ENCODE measurements at places on chromosomes 1 and 21. TPM values are rescaled to one million over a fixed set of nuclear protein-coding genes. Genes with fewer than 3 reads are reported as not detected.

DNA sequence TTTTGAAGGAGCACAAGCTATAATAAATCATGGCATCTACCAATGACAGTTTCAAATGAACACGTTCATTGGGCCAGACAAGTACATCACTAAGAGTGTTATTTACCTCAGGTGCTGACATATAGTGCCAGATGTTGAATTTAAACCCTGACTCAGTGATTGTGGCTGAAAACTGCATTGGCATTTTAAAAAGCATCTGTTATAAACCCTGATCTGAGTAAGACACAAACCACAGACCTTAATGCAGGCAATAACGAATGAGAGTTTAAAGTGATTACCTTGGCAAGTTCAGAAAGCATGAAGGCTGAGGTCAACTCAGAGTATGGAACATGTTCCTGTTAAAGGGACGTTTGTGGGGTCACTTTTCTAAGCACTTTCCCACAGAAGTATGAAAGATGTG, 865.1 kb upstream of the TMPRSS15 start:
- no peak for DNase-seq

DNA sequence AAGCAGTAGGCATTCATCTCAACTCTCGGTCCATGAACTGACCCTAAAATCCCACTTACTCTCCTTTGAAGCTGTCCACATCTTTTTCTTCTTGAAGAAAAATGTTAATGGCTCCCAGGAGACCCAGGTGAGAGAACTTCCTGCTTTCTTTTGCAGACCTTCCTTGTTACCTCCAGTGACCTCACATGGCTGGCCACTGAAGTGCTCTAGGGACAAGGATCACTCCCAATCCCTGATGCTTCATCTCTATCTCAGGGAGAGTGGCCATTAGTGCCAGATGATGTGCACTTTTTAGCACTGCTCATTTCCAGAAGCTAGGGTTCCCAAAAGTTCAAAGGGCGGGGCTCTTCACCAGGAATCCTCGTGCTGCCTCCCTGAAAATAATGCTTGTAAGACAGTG, 16.2 kb downstream of the PLXNA2 start:
- DNase-seq = no peak

GRCh38 chr21:38229260-38229877, 27.4 kb upstream of the KCNJ15 start:
- no peak for DNase-seq

DNA sequence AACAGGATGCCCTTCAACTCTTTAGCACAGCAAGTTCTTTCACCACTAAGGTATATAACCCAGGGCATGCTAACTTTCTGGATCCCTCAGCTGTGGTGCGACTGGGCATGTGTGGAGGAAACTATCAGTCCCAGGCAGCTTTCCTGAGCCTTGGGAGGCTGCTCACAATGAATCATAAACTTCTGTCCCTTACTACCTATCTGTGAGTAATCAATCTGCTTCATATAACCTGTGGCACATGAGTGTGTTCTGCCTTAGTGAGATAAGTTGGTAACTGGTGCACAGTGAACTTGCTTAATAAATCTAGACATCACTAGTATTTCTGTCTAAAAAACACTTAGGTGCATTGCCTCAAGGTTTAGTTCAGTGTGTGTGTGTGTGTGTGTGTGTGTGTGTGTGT, 158.0 kb downstream of the GPATCH2 start:
- DNase-seq = no peak

S100A1 gene
- 0.46 TPM for total RNA-seq

FAM72C gene
- 1.7 TPM for total RNA-seq

LMX1A gene
- total RNA-seq = not detected

TNFRSF25 gene
- 12.3 TPM for total RNA-seq

Measured in PC-9 (cell line).